DMS 273 treated with DMSO at 0.1 percent for 48 hours (cell line): ENCODE measurements at places on chromosomes 4 and X.

DNA sequence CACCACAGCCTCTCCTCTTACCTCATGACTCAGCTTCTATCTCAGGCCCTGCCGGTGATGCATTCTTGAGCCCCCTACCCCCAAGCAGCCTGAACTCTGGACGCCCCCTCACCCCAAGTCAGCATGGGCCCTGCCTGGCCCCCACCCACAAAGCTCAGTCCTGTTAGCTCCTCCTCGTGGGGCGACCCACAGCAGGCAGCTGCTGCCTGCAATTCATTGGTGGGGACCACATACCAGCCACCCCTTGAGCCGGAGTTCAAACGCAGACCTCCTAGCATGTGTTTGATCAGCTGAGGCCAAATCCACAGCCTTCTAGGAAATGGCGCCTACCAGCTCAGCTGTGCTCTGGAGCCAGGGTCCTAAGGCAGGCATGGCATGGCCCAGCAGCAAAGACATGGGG, 111.8 kb downstream of the EFNB1 start:
- no peak for DNase-seq

- DNase-seq, result no peak
Measured at GRCh38 chrX:135522878-135523693, 2.6 kb downstream of the INTS6L start.

GRCh38 chrX:43974741-43975465, 1.7 kb upstream of the NDP start:
- DNase-seq, result no peak

- DNase-seq, result no peak
Measured at GRCh38 chr4:182344968-182345367, 101.8 kb downstream of the TENM3 start.

GRCh38 chrX:2823795-2824386, 4.8 kb upstream of the GYG2 start:
- no peak for DNase-seq

- no peak for DNase-seq
Measured at GRCh38 chrX:15882704-15883539, 28.3 kb upstream of the AP1S2 start.

DNA sequence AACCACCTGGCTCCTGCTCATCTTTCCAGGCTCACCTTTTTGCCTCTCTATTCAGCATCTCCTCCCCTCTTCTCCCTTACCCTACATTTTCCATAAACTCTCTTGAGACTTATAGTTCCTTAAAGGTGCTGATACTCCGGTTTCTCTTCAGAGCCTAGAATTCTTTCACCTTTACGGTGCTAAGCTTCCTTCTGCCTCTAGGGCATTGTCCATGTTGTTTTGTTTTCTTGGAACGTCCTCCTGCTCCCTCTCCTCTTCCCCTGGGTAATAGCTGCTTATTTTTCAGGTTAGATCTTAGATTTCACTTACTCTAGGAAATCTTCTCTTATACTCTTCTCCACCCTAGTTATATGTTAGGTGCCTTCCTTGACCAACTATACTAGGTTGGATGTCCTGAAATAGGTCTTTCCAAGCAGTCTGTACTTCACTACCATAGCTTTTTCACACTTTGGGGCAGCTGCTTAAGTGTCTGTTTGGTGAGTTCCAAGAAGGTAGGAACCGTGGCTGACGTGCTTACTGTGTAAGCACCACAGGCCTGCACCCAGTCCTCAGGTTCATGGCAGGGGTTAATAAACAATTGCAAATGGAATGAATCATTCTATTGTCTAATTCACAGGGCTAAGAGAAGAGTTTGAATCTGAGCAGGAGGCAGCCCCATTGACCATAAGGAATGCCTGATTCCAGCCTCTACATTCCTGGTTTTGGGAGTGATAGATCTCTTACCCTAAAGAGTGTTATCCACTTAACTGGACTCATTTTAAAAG, 227.5 kb downstream of the MGST2 start:
- DNase-seq, result no peak

GRCh38 chr4:107666134-107666533, 53.9 kb downstream of the PAPSS1 start:
- DNase-seq, result no peak

- no peak for DNase-seq
Measured at GRCh38 chr4:40581254-40582140, 48.2 kb downstream of the RBM47 start.

- DNase-seq, result no peak
Measured at GRCh38 chrX:24996096-24996709, 19.6 kb downstream of the ARX start.

GRCh38 chr4:83124111-83124780, 9.7 kb upstream of the PLAC8 start:
- DNase-seq, result no peak

GRCh38 chr4:53050361-53050774, 188.3 kb downstream of the RASL11B start:
- DNase-seq, result no peak

GRCh38 chr4:111128327-111128726, 505.4 kb upstream of the PITX2 start:
- no peak for DNase-seq

GRCh38 chrX:111090458-111090857, 5.5 kb upstream of the PAK3 start:
- DNase-seq, result no peak
